ENCODE measurements at places on chromosomes 2 and 18.

- peak; percentile 40 for DNase-seq
- H3K27me3 ChIP-seq = no peaks in the 10 kb centered on the region
- peaks cover 55% of the 10 kb centered on the region for H3K36me3 ChIP-seq
- H3K4me1 ChIP-seq = peaks cover 67% of the 10 kb centered on the region
- peak overlapping the region; percentile 99 for H3K27ac ChIP-seq
These were observed 4.6 kb downstream of the TGIF1 start for GRCh38 chr18:3454365-3455089.

GRCh38 chr2:226797989-226798421 lies 1.6 kb downstream of the IRS1 start:
- peaks cover 4% of the 10 kb centered on the region for H3K36me3 ChIP-seq
- peaks cover 34% of the 10 kb centered on the region for H3K4me1 ChIP-seq
- H3K27ac ChIP-seq = no peak overlapping the region
- H3K4me3 ChIP-seq = peak overlapping the region; percentile 75
- peaks cover 2% of the 10 kb centered on the region for H3K27me3 ChIP-seq
- peak; percentile 8 for DNase-seq

DNA sequence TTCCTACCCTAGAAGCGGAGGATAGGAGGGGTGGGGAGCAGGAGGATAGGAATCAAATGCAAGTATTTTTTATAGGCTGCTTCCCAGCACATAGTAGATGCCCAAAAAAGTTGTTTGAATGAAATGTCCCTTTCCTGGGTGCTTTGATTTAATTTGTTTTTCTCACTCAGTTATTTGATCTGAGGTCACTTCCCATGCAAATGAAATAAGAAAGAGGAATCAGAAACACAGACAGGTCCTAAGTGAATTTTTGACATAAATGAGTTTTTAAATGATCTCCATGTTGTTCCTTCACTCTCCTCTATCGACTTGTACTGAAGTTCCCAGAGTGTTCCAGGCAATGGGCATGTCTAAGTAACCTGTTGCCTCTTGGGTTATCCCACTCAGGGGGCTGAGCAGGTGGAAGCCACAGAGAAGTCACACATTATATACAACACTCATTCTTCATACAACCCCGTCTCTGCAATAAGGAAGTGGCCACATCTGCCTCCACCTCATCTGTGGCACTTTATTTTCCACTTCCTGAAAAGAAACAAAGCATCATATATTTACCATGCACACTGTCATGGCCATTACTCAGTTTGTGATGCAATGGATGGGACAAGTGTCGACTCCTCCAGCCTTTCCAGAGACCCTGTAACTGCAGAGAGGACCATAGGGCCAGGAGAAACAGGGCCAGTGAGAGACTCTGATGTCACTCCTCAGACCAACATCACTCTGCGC lies 81.9 kb upstream of the ZNF397 start:
- H3K27ac ChIP-seq = peak overlapping the region; percentile 94
- H3K4me1 ChIP-seq = peaks cover 28% of the 10 kb centered on the region
- H3K4me3 ChIP-seq = no peak overlapping the region
- DNase-seq = peak; percentile 51
- H3K27me3 ChIP-seq = no peaks in the 10 kb centered on the region

DNA sequence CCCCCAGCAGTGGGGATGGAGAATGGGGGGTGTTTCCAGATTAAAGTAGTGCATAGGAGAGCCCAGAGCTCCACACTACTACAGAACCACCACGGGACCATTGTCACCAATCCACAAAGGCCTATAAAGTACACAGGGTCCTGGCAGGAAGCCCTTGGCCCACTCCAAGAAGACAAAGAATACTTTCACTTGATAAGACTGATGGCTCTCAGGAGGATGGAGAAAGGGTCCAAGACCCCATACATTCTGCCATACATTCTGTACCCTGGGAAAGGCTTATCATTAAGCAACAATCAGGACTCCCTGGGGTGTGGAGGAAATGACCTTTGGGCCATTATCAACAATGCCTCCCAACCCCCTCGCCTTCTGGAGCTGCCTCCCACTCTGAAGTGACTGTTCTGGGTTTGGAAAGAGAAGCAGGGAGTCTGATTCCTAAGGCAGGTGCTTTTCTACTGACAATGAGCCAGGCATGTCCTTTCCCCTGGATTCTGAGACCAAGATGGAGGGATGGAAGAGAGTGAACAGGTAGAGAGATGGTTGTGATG lies 85.4 kb downstream of the XDH start:
- H3K4me3 ChIP-seq = no peak overlapping the region
- peaks cover 8% of the 10 kb centered on the region for H3K4me1 ChIP-seq
- H3K27me3 ChIP-seq = no peaks in the 10 kb centered on the region
- H3K27ac ChIP-seq = no peak overlapping the region
- H3K36me3 ChIP-seq = no peaks in the 10 kb centered on the region

- no peaks in the 10 kb centered on the region for H3K36me3 ChIP-seq
- DNase-seq = no peak
- H3K27ac ChIP-seq = no peak overlapping the region
- peaks cover 9% of the 10 kb centered on the region for H3K4me1 ChIP-seq
These were observed 59.4 kb upstream of the RMDN2 start for GRCh38 chr2:37865640-37866039.

DNA sequence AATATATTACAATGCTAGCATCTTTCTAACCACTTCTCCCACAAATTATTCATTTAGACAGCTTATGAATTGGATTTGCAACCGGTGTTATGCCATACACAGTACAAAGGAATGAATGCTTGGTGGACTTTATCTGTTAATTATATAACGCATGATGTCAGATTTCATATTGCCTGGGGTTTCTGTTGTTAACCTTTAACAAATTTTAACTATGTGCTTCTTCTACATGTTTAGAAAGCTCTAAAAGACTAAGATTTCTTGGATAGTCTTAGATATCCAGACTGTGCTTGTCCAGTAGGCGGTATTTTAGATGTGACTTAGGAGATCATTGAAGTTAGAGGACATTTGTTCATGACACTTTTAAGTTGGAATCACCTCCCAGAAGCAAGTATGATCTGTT lies 976.3 kb downstream of the TMEM182 start:
- no peak overlapping the region for H3K4me3 ChIP-seq
- no peak overlapping the region for H3K27ac ChIP-seq
- no peaks in the 10 kb centered on the region for H3K36me3 ChIP-seq

GRCh38 chr18:46736135-46736534 lies 20.7 kb downstream of the ST8SIA5 start:
- H3K4me3 ChIP-seq = no peak overlapping the region
- H3K27me3 ChIP-seq = peaks cover 21% of the 10 kb centered on the region
- no peaks in the 10 kb centered on the region for H3K36me3 ChIP-seq
- no peaks in the 10 kb centered on the region for H3K4me1 ChIP-seq

DNA sequence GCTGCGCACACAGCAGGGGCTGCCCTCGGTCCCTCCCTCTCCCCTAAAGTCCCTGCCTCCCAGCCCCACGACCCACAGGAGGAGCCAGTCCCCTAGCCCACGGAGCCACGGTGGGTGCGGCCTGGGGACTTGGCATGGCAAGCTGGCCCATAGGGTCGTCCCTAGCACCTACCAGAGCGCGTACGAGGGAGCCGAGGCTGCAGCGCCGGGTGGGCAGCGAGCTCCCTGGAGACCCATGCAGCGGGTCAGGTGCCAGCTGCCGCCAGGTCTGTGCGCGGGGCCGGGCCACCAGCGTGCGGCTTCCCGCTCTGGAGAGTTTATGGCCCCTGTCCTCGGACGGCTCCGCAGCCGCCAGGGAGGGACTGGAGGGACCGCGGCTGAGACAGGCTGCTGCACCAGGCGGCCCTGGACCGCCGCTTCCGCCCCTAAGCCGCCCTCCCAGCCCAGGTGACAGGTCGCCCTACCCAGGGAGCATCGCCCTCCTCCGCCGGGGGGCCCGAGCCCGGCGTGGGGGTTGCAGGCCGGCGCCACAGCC lies 273.6 kb downstream of the CCDC74A start:
- H3K36me3 ChIP-seq = no peaks in the 10 kb centered on the region
- no peak overlapping the region for H3K4me3 ChIP-seq
- peaks cover 8% of the 10 kb centered on the region for H3K27me3 ChIP-seq
- no peak overlapping the region for H3K27ac ChIP-seq
- DNase-seq = no peak

DNA sequence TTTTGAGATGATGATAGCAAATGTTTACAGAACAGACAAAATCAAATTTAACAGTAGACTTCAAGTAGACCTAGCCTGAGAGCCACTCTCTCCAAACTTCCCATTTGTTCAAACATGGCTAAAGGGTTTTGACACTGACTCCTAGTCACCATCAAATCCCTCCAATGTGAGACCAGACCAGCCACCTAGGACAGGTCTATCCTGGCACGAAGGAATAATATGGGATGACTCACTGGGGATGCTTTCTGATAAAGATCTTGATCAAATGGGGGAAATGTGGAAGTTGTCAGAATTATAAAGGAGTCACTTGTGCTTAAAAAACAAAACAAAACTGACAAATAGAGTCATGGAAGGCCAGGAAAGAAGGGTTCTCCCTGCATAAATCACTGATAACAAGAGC lies 95.7 kb downstream of the EDAR start:
- peaks cover 66% of the 10 kb centered on the region for H3K36me3 ChIP-seq
- no peak overlapping the region for H3K27ac ChIP-seq
- peaks cover 3% of the 10 kb centered on the region for H3K4me1 ChIP-seq
- H3K4me3 ChIP-seq = no peak overlapping the region
- no peaks in the 10 kb centered on the region for H3K27me3 ChIP-seq

DNA sequence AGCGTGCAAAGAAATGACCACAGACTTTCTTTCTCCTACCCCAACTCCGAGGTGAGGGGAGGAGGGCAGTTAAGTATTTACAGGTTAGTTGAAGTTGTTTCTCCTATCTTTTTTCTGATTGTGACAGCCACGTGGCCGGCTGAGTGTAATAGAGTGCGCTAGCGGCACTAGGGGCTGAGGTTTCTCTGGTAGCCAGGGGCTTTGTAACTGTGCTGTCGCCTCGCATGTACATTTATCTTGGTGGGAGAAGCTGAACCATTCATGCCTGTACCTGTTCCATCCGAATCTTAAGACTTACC lies 214.1 kb upstream of the STON1 start:
- peak overlapping the region; percentile 96 for H3K27ac ChIP-seq
- H3K27me3 ChIP-seq = no peaks in the 10 kb centered on the region

GRCh38 chr2:218832520-218832919 lies 917 bp upstream of the PRKAG3 start:
- no peaks in the 10 kb centered on the region for H3K4me1 ChIP-seq
- H3K4me3 ChIP-seq = no peak overlapping the region
- no peaks in the 10 kb centered on the region for H3K36me3 ChIP-seq
- peaks cover 26% of the 10 kb centered on the region for H3K27me3 ChIP-seq
- no peak overlapping the region for H3K27ac ChIP-seq

- no peak for DNase-seq
- no peaks in the 10 kb centered on the region for H3K4me1 ChIP-seq
- no peak overlapping the region for H3K27ac ChIP-seq
- H3K36me3 ChIP-seq = peaks cover 2% of the 10 kb centered on the region
- H3K27me3 ChIP-seq = no peaks in the 10 kb centered on the region
These were observed 186.0 kb downstream of the AFF3 start for GRCh38 chr2:99956232-99957030.

DNA sequence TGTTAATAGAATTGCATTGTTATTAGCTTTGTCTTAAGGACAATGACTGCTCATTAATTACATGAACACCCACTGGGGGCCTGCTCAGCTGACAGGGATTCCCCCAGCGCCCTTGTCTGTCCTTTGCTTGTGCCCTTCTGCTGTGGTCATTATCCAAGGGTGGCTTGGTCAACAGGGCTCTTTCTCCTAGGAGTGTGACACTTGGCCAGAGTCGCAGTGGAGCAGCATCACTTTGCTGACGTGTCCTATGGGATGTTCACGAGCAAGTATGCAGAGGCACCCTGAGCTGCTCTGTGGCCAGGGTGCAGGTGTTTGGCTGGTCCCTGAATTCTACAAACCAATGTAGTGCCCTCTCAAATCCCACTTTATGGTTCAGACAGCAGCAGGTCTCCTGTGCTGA lies 46.0 kb downstream of the PTGR3 start:
- H3K36me3 ChIP-seq = no peaks in the 10 kb centered on the region
- peaks cover 7% of the 10 kb centered on the region for H3K27me3 ChIP-seq
- DNase-seq = no peak

DNA sequence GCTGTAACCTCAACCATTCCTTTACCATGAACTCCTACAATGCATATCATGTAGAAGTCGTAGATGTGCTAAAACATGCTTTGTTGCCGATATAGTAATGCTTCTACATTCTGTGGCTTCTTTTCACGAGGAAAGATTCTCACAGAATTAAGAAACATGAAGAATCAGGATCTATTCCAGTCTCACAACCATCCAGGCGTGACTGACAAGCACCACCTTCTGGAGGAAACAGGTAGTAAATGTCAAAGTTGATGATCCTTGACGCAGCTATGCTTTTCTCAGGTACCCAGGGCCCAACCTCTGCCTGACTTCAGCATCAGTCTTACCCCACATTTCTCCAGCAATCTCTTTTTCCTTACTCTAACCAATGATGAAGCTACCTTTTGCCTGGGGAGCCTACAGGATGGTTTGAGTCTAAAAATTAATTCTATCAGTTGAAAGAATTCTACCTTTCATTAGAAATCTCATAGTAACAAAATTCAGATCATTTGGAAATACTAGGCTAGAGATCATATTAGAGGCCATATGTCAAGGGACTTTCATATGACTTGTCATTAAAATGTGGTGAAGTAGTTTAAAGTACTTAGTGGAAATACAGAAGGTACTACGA lies 123.3 kb upstream of the RND3 start:
- no peak overlapping the region for H3K4me3 ChIP-seq
- peaks cover 4% of the 10 kb centered on the region for H3K27me3 ChIP-seq
- peak; percentile 8 for DNase-seq

DNA sequence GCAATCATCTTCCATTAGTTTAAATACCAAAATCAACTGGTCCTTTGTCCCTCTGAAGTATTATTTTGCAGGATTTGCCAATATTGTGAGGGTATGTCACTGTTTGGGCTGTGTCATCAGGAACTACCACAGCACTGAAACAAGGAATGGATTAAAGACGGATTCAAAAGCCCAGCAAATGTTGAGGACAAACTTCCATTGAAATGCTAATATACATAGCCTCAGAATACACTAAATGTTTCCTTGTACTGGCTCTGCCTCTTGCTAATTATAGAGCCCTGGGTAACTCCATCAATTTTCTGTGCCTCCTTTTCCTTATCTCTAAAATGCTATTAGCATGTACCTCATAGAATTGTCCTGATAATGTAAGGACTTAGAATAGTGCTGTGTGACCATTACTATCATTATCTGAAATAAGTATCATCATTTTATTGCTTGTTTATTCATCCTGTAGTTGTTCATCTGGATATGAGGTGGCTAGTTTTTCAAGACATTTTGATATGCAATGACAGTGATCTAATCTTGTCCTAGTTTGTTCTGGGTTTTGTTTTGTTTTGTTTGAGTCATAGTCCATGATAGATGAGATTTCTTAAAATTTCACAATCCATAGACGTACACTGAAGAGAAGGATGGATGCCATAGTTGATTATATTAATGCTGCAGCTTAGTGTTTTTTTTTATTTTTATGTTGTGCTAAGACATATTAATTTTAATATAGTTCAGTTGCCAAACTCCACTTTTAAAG lies 333.4 kb upstream of the KCNH7 start:
- DNase-seq = no peak
- H3K4me3 ChIP-seq = no peak overlapping the region

GRCh38 chr2:24403168-24403831 lies 43.0 kb upstream of the ITSN2 start:
- peaks cover 18% of the 10 kb centered on the region for H3K4me1 ChIP-seq
- no peak overlapping the region for H3K27ac ChIP-seq
- no peaks in the 10 kb centered on the region for H3K36me3 ChIP-seq

GRCh38 chr2:236164925-236165841 lies 3.0 kb downstream of the GBX2 start:
- H3K36me3 ChIP-seq = no peaks in the 10 kb centered on the region
- peaks cover 53% of the 10 kb centered on the region for H3K27me3 ChIP-seq
- peaks cover 11% of the 10 kb centered on the region for H3K4me1 ChIP-seq
- no peak overlapping the region for H3K4me3 ChIP-seq
